Glomerular endothelial cell (primary cell): ENCODE measurements at places on chromosomes 16 and 17.

GRCh38 chr16:81539009-81539758 lies 94.6 kb downstream of the CMIP start:
- no peak for DNase-seq

DNA sequence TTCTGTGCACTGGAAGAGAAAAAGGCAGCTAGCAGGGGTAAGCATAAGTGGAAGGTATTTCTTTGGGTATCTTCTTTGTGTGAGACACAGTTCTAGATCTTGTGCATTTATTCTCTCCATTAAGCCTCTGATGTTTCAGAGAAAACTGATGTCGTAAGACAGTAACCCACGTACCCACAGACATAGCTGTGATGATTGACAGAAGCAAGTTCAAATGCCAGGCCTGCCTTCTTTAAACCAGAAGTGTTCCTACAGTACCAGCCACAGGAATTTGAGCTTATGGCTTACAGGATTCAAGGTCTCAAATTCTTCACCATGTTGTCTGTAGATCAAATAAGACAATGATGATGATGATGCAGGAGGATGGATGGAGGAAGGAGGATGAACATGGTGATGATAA lies 161.4 kb upstream of the KCNJ16 start:
- DNase-seq: no peak

- no peak for DNase-seq
Observed at GRCh38 chr16:86775511-86775921, 197.2 kb downstream of the FOXL1 start.

GRCh38 chr17:81927152-81927652 lies 333 bp downstream of the MAFG start:
- DNase-seq: no peak

DNA sequence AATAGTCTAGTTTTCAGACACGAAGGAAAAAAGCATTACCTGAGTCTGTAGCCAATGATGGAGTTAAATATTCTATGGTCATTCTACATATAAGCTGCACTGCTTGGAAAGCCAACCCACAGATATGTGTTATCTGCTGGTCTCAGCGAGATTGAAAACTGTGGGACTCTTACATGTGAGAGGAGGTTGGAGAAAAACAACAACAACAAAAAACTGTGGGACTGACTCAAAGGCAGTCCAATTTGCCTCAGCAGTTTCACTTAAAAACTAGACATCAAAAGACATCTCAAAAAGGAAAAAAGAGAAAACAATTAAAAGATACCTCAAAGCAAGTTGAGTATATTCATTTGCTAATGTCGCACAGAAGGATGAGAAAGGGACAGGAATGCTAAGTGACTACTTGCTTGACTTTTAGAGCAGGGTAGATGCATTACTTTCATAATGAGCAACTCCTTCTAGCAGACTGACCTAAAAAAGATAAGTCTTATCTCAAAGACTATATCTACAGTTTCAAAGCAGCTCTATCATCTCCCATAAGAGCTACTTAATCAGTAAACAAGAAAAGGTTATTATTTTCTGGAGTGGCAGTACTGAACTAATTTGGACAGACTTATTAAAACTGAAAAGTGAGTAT lies 35.5 kb upstream of the ITGA2B start:
- no peak for DNase-seq

DNA sequence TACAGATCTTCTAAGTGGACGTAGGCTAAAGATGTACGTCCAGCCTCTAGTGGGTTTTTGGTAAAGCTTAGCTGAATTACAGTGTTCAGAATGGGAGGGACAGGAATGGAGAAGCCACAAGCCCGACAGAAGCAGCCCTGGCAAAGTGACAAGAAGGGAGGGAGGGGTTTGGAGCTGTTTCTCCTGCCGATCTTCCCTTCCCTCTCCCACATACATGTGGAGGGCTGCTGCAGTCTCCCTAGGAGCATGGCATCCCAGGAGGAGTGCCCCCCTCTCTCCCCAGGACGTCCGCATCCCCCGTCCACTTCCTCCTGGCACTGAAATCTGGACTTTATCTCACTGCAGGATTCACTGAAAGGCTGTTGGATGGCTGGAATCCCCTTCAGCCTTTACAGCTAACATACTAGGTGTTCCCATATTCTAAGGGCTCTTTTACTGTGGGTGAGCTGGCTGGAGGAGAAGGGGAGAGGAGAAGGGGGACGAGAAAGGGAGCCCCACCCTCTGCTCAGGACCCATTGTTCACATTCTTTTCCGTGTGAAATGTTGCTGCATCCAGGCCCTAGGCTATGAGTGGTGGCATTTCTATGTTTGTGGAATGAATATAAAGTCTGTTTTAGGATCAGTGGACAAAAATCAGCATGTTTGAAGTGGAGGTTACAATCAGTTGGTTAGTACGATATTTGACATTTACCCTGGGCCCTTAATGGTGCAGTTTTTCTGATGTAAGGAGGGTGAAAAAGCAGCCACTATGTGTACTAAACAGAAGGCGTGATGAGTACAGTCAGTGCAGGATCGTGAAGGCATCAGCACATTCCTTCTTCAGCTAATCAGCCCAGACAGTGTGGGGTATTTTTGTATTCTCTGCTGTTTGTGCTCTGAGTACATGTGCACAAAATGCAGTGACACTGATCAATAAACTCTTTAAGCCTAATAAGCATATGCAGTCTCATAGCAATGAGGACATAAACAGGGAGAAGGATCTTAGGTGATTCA lies 94.6 kb downstream of the SPECC1 start:
- no peak for DNase-seq

DNA sequence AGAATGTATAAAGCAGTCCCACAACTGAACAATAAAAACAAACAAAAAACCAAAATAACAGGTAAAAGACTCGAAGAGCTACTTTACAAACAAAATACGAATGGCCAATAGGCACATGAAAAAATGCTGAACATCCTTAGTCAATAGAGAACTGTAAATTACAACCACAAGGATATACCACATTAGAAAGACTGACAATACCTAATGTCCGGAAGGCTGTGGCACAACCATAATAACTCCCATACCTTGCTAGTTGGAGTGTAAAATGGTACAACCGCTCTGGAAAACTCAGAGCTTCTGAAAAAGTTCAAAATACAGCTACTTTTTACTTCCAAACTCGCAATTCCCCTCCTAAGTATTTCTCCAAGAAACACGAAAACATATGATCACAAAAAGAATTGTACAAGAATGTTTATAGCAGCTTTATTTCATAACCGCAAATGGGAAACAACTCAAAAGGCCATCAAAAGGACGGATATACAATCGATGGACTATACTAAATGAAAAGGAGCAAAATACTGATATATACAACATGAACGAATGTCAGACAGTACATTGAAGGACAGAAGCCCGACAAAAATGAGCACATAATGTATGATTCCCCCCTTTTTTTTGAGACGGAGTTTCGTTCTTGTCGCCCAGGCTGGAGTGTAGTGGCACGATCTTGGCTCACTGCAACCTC lies 2.3 kb downstream of the TP53 start:
- DNase-seq: no peak

DNA sequence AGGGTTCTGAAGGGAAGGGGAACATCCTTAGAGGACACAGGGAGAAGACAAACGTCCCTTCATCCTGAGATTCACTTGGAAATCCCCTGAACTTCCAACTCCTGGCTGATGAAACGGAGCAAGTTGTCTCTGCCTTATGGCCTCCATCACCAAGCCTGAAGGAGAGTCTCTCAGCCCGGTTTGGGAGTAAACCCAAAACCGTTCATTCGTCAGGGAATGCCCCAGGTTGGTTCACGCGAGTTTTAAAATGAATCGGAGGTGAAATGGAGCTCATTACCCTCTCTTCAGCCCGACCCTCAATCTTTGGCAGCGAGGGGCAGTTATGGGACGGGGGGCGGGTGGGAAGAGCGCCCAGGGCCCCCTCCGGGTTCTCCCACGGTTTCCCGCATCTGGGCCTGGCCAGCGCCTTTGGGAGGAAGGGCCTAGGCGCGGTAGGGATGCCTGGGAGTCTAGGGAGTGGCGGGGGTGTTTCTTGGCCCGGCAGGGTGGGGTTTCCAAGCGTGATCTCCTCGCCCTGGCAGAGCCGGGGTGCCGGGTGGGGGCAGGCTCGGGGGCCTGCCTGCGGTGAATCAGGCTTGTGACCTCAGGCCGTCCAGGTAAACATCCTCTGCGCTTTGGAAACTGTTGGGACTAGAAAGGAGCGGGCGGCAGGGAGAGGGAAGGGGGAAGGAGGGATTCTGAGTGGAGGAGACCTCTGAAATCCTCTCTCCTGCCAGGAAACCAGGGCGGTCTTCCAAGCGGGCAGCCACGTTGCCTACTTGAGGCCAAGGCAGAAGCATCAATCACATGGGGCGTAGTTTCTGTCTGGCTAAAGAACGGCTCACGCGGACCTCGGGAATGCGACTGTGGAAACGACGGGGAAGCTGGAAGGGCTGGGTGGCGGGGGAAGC lies 24.1 kb upstream of the HOXB13 start:
- no peak for DNase-seq

DNA sequence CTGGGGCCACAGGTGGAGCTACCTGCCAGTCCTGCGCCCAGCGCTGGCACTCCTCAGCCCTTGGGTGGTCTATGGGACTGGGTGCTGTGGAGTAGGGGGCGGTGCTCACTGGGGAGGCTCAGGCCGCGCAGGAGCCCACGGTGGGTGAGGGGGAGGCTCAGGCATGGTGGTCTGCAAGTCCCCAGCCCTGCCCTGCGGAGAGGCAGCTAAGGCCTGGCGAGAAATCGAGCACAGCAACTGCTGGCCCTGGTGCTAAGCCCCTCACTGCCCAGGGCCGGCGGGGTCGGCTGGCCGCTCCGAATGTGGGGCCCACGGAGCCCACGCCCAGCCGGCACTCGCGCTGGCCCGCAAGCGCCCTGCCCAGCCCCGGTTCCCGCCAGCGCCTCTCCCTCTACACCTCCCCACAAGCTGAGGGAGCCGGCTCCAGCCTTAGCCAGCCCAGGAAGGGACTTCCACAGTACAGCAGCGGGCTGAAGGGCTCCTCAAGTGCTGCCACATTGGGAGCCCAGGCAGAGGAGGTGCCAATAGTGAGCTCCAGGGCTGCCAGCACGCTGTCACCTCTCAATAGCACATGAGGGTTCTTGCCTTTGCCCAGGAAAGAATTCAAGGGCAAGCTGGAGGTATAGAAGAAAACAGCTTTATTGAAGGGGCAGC lies 11.0 kb upstream of the EEF2KMT start:
- DNase-seq: no peak

DNA sequence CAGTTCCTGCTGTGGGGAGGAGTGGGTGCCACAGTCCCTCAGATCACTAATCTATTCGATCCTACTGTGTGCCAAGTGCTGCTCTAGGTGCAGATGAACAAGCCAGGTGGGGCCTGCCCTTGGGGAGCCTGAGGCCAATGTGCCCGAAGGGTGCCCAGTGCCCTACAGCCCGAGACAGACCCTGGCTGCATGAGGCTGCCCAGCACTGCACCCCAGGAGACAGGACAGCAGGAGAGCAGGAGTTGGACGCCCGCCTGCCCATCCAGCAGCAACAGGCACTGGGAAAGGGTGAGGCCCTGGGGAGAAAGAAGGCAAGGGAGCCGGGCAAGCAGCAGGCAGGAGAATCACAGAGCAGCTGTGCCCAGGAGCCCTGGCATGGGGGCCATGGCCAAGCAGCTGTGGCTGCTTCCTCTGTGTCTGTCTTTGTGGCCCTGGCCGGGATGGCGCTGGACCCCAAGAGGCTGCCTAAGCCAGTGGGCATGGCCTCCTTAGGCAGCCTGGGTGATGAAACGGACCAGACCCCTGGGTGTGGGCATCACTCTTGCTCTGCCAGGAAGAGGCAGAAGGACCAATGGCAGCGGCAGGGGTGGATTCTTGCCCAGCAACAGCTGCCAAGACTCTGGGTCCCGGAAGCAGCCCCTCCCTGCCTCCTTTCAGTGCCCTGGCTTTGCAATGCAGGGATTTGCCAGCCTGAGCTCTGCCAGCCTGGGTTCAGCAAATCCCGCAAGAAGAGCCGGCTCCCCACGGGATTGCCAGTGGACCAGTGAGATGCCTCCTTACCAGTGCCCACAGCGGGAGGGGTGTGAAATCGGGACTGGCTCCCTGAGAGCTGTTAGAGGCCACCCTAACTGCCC lies 179.6 kb upstream of the TNRC6C start:
- no peak for DNase-seq

- DNase-seq: no peak
Observed at GRCh38 chr16:22008215-22009059, 526 bp downstream of the MOSMO start.

DNA sequence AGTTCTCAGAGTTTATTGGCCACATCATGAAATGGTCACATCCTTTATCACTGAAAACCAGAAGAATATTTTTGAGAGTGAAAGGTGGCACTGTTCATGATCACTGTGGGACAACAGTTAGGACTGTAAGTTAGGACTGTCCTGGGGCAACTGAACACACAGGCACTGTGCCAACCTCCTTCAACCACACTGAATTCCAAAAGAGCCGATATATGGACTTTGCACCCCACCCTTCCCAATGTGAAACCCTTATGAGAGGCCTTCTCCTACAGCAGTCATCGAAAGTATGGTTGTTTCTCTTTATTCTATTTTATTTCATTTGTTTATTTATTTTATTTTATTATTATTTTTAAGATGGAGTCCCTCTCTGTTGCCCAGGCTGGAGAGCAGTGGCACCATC lies 353.5 kb downstream of the TOX3 start:
- DNase-seq: no peak

DNA sequence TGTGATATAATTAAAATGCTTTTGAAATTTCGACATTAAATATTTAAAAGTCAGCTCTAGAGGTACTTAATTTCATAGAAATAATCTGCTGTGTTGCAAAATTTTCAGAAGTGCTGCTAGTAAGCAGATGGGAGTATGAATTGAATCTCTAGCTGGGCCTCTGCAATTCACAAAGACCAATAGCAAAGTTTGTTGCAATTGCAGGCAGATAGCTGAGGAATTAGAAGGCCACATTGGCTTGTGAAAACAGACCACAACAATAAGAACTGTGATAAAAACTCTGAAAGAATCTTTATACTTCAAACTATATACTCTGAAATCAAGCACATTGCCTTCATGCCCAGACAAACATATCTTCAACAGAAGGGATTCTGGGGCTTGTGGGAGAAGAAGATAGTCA lies 636.3 kb upstream of the SOX9 start:
- DNase-seq: no peak

DNA sequence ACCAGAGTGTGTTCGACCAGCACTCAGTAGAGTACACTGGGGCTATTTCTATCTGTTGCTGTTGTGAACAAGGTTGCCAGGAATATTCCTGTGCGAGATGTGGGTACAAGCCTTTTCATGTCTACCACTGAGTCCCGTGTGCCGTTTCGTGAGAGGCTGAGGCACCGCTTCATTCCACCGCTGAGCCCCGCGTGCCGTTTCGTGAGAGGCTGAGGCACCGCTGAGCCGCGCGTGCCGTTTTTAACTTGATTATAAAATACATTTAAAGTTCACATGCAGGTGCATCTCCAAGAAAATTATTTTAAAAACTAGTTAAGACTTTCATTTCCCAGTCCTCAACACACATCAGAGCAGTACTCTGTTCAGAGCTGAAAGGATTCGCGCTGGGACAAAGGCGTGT lies 78.7 kb upstream of the ZNF750 start:
- DNase-seq: no peak

GRCh38 chr16:22312897-22313781 lies 15.9 kb downstream of the POLR3E start:
- no peak for DNase-seq

DNA sequence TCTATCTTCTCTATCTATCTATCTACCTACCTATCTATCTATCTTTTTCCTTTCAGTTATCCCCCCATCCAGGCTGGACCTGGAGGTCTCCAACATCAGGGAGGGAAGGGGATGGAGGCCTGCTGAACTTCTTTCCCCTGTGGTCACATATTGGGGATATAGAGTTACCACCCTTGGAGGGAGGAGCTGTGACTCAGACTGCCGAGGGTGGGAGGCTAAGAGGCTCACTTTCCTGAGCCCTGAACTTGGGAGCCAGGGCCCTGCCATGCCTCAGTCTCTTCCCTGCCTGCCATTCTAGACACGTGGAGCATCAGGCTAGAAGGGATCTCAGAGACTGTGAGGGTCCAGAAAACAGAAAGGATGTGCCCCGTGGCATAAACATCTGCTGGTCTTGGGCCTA lies 8.4 kb downstream of the LRRC3C start:
- DNase-seq: no peak
